ENCODE measurements at places on chromosomes 6 and 20. TPM values are rescaled to one million over a fixed set of nuclear protein-coding genes. Genes with fewer than 3 reads are reported as not detected.
A peak's percentile ranks its signal among the peaks of the same experiment; 100 is the strongest.

DNA sequence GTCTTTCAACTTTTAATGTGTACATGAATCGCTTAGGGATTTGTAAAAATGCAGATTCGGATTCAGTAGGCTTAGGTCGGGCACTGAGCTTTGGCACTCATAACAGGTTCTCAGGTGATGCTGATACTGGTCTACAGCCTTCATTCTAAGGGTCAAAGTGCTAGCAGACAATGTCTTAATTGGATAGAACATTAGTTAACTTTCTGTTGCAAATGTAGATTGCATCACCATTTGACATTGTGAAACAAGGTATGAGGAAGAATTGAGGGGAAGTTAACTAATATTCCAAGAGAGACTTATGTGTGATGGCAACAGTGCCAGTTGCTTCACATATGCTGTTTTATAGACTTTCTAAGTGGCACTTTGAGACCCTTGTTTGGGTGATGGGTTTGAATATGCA, 86.9 kb downstream of the MLIP start:
- DNase-seq: no peak

DNA sequence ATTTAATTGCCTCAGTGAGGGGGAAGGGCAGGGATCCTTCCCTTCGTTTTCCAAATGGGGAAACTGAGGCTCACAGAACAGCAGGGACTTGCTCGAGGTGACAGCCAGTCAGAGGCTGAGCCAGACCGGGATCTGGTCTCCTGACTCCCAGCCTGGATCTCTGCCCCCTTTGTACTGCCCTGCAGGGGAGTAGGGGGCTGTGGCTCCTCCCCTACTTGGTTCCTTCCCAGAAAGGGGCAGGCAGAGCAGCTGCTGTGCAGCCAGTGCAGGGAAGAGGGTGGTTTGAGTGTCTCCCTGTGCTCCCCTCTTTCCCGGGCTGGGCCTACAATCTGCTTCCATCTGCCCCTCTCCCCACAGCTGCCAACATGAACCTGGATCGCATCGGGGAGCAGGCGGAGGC, 37.6 kb downstream of the UQCC2 start:
- no peak for DNase-seq

DNA sequence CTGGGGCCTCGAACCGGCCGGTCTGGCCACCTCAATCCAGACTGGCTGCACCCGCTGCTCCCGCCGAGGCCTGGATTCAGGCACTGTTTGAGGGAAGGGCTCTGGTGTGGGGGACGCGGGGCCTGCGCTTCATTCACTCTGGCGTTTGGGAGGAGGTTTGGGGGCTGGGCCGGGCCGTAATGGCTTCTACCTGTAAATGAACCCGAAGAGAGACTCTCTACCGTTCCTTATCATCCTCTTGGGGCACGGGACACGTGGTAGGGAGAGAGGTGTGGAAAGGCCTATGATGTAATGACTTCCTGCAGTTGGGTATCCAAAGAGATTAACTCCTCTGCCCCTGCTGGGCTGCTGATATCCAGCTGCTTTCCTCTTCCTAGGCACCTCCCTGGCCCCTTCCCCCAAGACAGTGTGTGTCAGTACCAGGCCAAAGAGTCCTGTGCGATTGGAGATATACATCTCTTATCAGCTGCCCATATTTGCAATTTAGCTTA, 1.8 kb downstream of the FOXO3 start:
- DNase-seq: peak; percentile 88

GRCh38 chr6:141914646-141915045, 218.1 kb upstream of the GJE1 start:
- DNase-seq: no peak

- peak; percentile 57 for DNase-seq
Observed at GRCh38 chr20:58014628-58015315, 213.7 kb downstream of the ANKRD60 start.

GRCh38 chr20:49690899-49691620, 22.6 kb downstream of the B4GALT5 start:
- DNase-seq: peak; percentile 91

ADAM33 gene
- total RNA-seq: not detected
